ENCODE measurements at places on chromosomes 16 and 17. TPM values are rescaled to one million over a fixed set of nuclear protein-coding genes. Genes with fewer than 3 reads are reported as not detected.

- no peak for DNase-seq
- H3K27ac ChIP-seq: no peak overlapping the region
- no peaks in the 10 kb centered on the region for H3K27me3 ChIP-seq
- no peaks in the 10 kb centered on the region for H3K36me3 ChIP-seq
- no peak overlapping the region for H3K4me3 ChIP-seq
These were observed 158.3 kb upstream of the KCNJ16 start for GRCh38 chr17:69916761-69917160.

- H3K27me3 ChIP-seq: no peaks in the 10 kb centered on the region
- H3K36me3 ChIP-seq: no peaks in the 10 kb centered on the region
- H3K4me1 ChIP-seq: peaks cover 46% of the 10 kb centered on the region
- no peak overlapping the region for H3K27ac ChIP-seq
- DNase-seq: no peak
These were observed 92.9 kb downstream of the C16orf78 start for GRCh38 chr16:49466529-49466831.

DNA sequence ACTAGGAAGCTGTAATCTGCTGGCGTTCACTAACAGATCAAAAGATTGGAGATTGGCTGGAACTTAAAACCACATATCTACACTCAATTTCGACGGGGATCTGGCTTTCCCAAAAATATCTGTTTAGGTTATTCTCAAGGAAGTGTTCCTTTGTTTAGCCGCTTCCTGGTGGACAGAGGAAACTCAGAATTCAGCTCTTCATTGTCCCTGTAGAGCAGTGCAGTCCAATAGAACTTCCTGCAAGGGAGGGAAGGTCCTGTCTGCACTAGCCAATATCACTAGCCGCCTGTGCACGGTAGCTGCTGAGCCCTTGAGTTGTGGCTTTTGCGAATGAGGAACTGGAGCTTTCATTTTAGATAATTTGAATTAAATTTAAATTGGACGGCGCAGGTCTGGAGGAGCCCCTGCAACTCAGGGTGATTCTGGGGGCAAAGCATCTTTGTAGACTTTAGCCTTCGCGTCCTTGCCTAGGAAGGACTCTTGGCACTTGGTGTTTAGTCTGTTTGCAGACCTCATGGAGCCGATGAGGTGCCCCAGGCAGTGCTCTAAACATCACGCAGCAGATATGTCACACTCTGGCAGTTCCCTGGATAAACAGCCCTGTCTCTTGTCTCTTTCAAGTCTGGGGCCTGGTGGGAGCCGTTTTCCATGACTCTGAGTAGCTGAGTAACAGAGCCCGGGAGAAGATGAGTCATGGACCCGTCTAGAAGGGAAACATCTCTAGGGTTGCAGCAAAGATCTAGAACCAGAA, 122.2 kb downstream of the CCDC182 start:
- peaks cover 26% of the 10 kb centered on the region for H3K36me3 ChIP-seq
- no peak overlapping the region for H3K4me3 ChIP-seq

CSF3 gene
- total RNA-seq: not detected

- no peaks in the 10 kb centered on the region for H3K36me3 ChIP-seq
- no peaks in the 10 kb centered on the region for H3K4me1 ChIP-seq
- DNase-seq: no peak
- no peaks in the 10 kb centered on the region for H3K27me3 ChIP-seq
These were observed 83.1 kb downstream of the CCDC182 start for GRCh38 chr17:57662041-57662440.

DNA sequence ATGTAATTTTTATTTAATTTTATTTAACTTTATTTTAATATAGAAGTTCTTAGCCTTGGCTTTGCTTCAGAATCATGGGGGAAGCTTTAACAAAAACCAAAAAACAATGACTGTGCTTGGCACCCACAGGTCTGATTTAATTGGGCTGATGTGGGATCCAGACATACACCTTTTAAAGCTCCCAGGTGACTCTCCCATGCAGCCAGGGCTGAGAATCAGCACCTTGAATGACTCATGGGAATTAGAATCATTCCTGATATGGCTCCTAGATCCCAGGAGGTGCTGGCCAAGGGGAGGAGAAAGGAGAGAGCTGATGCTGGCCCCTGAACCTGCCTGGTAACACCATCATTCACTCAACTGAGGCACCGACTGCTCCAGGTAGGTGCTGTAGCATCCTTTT, 240.7 kb downstream of the PARN start:
- no peaks in the 10 kb centered on the region for H3K27me3 ChIP-seq
- no peak overlapping the region for H3K27ac ChIP-seq
- DNase-seq: no peak

DNA sequence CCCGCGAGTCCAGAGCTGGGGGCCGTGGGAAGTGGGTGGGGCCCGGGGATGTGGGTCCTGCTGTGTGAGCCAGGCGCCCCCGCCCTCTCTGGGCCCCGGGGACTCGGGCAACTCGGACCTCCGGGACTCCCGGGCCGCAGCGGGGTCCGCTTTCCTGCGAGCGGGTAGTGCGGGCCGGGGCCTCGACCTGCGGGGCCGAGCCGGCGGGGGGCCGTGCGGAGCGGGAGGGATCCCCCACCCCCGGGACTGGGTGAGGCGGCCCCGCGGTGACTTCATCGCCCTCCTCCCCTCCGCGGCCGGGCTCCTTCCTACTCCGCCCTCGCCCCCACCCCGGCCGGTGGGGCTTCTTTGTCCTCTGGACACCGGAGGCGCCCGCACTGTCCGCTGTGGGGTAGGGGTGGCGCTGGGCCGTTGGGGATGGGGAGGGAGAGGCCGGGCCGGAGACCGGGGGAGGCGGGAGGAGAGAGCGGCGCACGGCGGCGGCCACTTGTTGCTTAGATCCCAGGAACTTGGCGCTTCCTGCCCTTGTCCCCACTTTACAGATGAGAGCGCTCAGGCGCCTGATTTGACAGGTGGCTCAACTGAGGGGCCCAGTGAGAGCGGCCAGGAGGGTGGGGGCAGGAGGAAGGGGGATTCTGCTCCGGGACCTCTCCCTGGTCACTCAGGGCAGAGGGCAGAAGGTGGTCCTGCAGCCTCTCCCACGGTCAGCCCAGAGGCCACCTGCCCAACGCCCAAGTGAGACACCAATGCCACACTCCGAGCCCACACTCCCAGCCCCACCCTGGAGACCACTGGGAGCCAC, 874 bp downstream of the CMTM3 start:
- H3K27me3 ChIP-seq: no peaks in the 10 kb centered on the region
- peaks cover 36% of the 10 kb centered on the region for H3K4me1 ChIP-seq
- H3K36me3 ChIP-seq: peaks cover 5% of the 10 kb centered on the region

DNA sequence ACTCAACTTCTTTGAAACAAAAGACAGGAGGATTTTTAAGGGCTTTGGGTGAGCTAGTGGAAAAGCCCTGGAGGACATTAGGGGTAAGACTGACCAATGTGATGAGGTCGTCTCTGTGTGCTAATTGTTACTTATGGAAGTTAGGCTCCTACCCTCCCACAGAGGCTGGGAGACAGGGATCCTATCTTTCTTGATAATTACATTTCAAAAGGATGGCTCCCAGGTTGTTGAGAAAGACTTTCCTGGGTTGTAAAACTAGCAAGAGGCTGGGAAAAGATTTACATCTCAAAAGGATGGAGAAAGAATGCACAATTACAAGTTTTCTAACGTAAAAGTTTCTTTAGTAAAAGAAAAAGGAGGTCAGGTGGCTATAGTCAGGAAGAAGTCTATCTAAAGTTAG, 605.8 kb upstream of the GOT2 start:
- no peaks in the 10 kb centered on the region for H3K36me3 ChIP-seq
- H3K4me3 ChIP-seq: no peak overlapping the region

- H3K27me3 ChIP-seq: no peaks in the 10 kb centered on the region
- H3K4me3 ChIP-seq: no peak overlapping the region
- DNase-seq: no peak
- H3K4me1 ChIP-seq: no peaks in the 10 kb centered on the region
These were observed 65.7 kb upstream of the NPEPPS start for GRCh38 chr17:47465165-47465564.

HSD17B1 gene
- total RNA-seq: 1.2 TPM

UNC13D gene
- total RNA-seq: 201 TPM

GRCh38 chr17:37818689-37819088, 73.8 kb upstream of the HNF1B start:
- no peaks in the 10 kb centered on the region for H3K4me1 ChIP-seq
- H3K36me3 ChIP-seq: no peaks in the 10 kb centered on the region
- H3K27me3 ChIP-seq: no peaks in the 10 kb centered on the region
- no peak overlapping the region for H3K4me3 ChIP-seq

DNA sequence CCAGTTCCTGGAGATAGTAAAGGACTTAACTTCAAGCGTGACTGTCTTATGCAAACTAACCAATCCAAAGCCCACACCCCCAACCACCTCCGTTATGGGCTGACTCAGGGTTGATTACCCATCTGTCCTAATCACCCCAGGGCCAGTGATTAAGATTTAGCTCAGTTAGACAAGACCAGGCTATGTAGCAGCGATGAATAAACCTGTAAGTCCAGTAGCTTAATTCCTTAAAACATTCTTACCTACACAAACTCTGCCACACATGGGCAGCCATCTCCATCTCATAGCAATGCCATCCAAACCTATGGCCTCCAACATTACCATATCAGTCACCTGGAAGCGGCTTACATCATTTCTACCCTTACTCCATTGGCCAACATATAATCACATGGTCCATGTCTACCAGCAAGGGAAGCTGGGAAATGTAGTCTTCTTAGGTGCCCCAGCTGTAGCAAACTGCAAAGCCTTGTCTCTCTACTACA, 266.7 kb downstream of the SHISA9 start:
- H3K4me3 ChIP-seq: no peak overlapping the region
- no peaks in the 10 kb centered on the region for H3K27me3 ChIP-seq
- no peaks in the 10 kb centered on the region for H3K4me1 ChIP-seq
- no peak overlapping the region for H3K27ac ChIP-seq
- DNase-seq: no peak

DNA sequence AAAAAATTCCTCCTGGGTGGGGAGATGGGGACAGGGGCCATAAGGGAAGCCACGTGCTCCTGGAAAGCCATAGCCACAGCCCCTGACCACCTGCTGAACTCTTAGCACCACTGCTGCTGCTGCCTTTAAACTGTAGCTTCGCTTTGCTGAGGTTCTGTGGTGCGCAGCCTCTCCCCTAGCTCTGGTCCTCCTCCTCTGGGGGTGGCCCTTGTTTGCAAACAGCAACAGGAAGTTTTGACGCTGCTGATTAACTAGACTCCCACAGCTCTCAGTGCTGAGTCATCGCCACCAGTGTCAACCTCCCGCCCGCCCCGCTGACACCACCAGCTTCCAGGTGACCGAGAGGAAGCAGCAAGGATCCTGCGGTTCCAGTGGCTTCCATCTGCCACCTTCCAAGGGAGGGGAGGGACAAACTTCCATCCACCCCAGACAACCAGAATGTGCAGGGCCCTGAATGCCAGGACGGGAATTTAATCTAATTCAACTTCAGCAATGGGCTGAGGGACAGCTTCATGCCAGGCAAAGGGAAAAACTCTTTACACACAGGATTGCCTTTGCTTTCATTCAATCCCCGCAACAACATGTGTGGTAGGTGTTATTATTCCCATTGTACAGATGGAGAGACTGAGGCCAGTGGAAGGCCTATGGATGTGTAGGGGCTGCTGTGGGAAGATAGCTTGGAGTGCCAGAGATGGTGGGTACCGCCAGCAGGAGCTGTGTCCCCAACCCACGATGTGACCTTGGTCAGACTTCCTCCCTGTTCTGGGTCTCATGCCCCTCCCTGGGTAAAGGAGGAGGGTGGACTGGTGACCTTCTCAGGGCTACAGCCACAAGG, 8.1 kb upstream of the KIFC3 start:
- no peaks in the 10 kb centered on the region for H3K27me3 ChIP-seq
- H3K4me3 ChIP-seq: peak overlapping the region; percentile 37
- peak; percentile 20 for DNase-seq

DNA sequence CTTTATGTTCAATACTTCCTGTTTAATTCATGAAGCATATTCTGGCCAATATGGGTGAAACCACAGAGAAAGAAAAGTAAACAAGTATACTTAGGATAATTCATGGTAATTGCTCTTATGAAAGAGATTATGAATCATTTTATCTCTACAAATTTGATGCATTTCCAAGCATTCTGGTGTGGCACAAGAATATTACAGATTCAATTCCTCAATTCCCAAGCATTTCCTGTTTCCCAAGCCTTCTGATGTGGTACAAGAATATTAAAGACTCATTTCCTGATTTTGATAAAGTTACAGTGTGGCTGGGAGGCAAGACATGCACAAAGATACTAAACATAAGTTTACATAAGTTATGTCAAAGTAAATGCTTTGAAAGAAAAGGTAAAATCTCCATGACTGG, 126.1 kb upstream of the NUDT7 start:
- H3K4me1 ChIP-seq: no peaks in the 10 kb centered on the region
- H3K4me3 ChIP-seq: no peak overlapping the region
- no peak for DNase-seq

All from naive thymus-derived CD4-positive, alpha-beta T cell (primary cell).